ENCODE measurements at places on chromosomes 5 and 9.

DNA sequence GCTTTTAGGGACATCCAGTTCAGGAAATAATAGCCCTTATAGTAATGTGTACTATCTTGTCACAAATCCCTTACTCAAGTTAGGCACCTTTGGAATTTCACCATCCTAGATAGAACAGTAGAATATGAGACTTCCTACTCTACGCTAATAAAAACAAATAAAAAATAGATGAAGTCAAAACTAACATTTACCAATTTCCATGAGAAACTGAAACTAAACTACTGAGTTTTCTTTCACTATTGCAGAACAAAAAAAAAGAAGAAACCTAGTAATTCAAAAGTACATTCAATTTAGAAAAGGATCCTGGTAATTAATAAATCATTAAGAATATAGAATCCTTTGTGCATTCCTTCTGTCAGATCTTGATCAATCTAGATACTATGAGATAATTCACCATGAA lies 14.0 kb downstream of the STARD4 start:
- no peak for DNase-seq

DNA sequence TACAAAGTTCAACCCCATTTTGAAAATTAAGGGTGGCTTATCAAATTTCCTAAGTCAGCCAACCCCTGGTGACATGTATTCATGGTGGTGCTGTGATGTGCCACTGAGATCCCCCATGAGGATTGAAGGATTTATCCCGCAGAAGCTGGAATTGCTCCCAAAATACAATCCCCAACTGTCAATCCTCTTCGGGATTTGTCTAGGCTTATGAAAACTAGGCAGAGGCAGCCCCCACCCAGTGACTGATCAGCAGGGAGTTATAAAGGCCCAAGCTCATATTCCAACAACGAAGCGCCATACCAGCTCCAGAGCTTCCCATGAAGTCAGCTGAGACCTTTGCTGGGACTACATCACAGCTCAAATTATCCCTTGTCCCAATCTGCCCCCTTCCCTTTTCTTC lies 316.0 kb downstream of the ENC1 start:
- DNase-seq: no peak

- peak; percentile 27 for DNase-seq
Observed at GRCh38 chr9:18061856-18062255, 412.1 kb upstream of the ADAMTSL1 start.

- DNase-seq: peak; percentile 29
Observed at GRCh38 chr9:93205045-93205768, 21.3 kb downstream of the WNK2 start.

DNA sequence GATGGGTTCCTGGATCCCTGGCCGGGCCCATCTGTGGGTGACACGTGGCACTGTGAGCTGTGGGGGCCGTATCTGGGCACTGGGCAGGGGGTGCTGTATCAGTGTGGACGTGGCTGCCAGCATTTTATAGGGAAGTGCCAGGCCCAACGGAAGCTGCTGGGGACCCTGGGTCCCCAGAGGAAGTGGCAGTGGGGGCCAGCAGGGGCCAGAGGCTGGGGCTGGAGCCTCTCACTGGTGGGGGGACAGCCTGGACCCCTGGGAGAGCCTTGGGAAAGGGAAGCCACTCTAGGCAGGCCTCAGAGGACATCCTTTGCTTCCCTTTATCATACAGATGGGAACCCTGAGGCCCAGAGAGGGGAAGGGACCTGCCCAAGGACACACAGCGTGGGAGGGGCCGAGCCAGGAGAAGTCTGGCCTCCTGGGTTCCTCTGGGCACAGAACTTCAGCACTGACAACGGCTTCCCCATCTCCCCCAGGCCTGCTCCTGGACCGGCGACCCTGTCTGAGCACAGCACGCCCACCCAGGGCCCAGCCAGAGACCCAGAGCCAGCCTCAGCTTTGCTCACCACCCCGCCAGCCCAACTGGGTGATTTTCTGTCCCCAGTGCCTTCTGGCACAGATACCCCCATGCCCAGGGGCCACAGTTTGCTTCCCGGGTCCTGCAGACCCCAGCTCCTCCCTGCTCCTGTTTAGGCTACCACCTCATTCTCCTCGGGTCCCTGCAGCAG lies 15.5 kb upstream of the LAMC3 start:
- DNase-seq: no peak

DNA sequence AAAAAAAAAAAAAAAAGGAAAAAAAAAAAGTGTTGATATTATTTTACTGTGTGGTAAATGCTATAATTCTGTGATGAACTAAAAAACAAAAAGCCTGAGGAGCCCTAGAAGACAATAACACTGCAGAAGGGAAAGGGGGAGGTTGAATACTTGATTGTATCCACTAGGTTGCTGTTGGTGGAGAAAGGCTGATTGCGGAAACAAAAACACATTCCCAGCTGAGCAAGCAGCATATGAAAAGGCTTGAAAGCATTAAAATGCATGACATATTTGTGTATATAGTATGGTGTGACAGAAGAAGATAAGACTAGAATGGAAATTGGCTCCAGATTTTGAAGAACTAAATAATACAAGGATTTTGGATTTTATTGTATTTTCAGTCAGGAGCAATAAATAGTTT lies 8.9 kb downstream of the RABGAP1 start:
- DNase-seq: peak; percentile 11

GRCh38 chr9:14961372-14962068 lies 51.3 kb upstream of the FREM1 start:
- DNase-seq: no peak

GRCh38 chr5:173035904-173036707 lies 20.0 kb upstream of the CREBRF start:
- no peak for DNase-seq

DNA sequence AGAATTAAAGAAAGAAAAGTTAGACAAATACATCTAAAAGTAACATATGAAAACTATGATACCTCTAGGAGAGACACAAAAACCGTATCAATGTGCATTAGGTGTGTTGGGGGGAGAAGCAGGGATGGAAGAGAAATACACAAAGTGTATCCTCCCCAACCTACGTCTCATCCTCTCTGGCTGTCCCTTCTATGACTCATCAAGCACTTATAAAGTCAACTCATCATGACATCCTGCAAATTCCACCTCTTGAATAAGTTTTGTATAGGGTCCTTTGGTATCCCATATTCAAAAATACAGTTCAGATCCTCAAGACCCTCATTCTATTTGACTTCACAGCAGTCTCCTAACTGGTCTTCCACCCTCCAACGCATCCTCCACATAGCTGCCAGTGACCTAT lies 917.6 kb upstream of the DMAC1 start:
- no peak for DNase-seq

DNA sequence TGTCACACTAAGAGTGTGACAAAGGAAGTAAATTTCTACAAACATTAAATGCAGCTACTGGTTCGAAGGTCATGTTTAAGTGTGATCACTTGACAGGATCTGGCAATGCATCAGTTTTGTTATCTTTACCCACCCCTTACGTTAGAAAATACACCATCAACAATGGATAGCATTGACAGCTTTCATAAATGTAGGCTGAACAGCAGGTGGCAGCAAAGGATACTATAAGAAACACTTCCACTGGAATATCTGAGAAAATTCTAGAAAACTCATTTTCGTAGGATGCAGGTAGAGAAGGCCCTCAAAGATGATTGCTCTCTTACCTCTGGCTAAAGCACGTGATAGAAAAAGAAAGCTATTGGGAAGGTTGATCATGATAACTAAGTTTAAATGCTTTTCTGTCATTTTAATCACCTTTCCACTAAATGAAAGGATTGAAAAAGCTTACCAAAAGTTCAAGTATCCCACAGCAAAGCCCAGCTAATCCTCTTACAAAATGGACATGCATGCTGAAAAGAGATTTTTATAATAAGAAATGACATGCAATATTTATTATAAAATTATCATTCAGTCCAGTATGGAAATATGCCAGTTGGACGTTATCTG lies 292.5 kb downstream of the PARP8 start:
- peak; percentile 49 for DNase-seq

DNA sequence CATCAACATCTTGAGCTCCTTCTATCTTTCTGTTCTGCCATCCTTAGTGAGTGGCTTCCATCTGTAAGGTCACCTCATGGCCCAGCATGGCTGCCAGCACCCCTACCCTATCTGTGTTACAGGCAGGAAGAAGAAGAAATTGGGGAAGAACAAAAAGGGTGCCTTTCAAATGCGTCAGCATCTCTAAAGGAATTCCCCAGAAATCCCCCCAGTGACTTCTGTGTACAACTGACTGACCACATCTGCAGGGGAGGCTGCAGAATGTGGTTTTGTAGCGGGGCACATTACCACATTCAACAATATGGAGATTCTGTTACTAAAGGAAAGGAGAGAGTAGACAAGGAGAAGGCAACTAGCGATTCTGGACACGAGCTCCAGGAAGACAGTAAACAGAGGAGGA lies 40.1 kb downstream of the ALG2 start:
- peak; percentile 43 for DNase-seq

DNA sequence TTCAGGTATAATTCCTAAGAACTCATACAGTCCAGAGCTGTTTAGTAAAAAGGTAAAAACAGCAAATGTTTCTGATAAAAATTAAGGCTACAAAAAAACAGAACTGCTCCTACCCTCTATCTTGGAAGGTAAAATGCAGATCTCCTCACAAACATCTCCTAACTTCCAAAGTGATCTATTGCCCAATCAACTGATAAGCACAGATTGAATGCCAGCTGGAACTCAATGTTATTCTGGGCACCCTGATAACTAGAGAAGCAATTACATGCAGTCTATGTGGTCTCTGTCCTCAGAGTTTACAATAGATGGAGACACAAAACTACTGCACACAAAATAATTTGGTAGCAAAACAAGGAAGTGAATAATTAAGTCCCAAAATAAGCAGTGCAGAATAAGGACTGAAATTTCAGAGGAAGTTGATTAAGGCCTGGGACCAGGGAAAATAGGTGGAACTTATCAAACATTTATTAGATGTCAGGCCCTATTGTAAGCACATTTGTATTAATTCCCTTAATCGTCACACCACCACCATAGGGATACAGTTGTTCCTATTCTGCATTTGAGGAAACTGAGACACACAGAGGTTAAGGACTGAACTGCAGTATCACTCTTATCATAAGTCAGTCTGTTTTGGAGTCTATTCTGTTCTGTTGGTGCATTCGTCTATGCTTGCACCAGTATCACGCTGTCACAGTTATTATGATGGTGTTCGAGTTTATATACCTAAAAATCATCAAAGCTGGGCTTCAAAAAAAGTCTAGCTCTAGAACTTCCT lies 102.2 kb upstream of the TARS1 start:
- DNase-seq: no peak

DNA sequence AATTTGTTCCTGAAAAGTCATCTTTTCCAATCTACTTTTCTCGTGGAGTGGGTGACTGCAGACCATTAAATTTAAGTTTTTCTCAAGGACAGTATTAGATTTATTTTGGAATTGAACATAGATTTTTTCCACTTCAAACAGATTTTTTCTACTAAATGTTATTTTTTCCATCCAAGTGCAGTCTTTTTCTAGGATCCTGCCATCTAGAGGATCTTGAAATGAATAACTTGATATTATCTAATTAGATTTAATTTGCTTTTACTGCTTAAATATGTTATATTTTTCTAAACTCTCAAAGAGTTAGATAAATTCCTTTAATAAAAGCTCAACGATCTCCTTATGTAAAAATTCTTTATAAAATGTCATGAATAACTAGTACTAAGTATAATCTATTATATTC lies 136.9 kb upstream of the PRR16 start:
- DNase-seq: no peak

DNA sequence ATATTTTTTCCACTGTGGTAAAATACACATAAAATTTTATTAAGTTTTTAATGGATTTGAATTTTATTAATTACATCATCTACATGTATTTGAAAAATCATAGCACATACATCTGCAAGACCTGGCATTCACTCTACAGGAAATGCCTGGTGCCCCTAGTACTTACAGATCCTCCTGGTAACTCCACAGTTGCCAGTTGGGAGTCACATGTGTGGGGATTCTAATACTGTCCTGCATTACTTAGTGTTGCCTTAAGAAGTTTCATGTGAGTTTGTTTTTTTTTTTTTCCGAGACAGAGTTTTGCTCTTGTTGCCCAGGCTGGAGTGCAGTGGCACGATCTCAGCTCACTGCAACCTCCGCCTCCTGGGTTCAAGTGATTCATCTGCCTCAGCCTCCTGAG lies 18.1 kb downstream of the KDM3B start:
- DNase-seq: peak; percentile 19

Data from EH (cell line).